ENCODE measurements at places on chromosomes 3 and 15. TPM values are rescaled to one million over a fixed set of nuclear protein-coding genes. Genes with fewer than 3 reads are reported as not detected.

- DNase-seq: no peak
Observed at GRCh38 chr15:90981681-90982080, 12.7 kb downstream of the PRC1 start.

DNA sequence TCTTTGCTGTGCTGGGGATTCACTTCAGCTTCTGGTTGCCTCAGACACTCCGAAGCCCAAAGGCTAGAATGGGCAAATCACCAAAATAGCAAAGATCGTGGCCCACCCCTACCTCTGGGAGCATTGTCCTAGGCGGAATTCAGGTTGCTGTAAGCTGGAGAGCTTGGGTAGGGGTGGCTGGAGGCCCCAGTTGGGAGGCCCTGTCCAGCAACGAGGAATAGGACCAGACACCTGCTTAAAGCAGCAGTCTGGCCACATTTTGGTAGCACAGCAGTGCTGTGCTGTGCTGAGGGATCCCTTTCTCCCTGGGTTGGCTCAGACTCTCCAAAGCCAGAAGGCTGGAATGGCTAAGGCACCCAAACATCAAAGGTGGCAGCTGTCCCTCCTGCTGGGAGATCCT is 99.3 kb downstream of the CLDN1 start:
- no peak for DNase-seq

DNA sequence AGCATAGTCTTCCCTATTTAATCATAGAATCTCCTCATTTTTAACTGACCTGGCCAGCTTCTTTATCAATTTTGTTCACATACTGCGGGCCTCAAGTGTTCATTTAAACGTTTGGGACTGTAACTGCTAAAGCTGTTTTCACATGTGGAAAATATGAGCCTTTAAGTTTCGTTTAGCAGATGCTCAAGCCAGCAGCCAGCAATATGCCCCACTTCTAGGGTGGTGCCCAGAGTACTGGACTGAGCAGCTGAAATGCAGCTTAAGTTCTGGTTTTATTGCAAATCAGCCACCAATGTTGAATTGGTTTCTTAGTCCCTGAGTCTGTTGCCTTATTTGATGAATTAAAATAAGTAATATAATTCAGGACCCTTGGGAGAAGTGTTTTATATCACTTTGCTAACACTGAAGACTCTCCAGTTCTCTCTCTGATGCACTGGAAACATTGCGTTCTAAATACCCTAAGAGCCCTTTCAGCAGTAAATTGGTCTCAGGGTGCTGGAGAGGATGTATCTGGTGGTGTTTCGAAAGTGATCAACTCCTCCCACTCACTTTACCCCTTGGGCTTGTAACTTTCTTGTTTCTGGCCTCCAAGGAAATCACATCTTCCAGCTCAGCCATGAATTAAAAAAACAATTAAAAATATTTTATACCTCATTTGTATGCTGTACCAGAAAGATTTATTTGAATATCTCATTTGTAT is 61.7 kb downstream of the B3GALNT1 start:
- no peak for DNase-seq

DNA sequence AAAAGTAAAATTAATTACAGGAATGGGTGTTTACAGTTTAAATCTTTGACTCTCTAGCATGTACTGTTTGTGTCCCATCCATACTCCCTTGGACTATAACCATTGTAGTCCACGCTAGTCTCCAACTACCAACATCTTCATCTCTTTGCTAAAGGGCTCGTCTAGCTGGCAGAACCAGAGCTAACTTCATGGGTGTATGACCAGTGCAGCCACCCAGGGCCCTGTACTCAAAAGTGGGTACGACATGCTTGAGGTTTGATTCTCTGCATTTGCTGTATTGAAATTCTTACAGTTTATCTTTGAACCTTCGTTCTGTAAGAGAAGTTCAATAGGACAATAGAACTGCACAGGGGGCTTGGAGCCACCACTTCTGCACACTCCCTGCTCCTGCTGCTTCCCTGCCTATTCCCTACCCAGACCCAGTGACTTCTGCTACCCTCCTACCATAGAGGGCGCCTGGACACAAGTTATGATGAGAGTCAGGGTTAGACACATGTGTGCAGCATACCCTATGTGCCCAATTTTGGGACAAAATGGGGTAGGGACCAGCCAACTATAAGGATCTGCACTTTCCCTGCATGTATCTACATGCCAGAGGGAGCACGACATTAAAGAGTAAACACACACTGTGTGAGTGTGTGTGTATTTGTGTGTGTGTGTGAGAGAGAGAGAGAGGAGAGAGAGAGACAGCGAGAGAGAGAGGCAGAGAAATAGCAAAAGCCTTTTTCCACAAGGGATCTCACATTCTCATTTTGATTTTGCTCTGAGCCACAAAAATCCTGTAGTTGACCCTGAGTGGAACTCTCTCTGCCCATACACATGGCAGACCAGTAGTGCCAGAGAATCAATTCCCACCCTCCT is 59.0 kb upstream of the NECTIN3 start:
- no peak for DNase-seq

DNA sequence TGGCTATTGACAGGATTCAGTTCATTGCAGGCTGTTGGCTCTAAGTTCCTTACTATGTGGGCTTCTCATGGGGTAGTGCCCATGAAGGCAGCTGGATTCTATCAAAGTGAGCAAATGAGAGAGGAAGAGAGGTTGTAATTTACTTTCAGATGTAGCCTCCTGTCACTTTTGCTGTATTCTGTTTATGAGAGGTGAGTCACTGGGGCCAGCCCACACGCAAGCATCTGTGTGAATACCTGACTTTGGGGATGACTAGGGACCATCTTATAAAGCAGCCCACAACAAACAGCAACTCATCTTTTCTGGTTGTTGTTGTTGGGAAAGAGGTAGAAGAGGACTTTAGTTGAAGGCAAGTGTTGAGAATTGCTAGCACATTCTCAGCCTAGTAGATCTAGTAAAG is 506.3 kb upstream of the GRM7 start:
- no peak for DNase-seq

- DNase-seq: no peak
Observed at GRCh38 chr15:31831596-31831995, 198.7 kb upstream of the CHRNA7 start.

DNA sequence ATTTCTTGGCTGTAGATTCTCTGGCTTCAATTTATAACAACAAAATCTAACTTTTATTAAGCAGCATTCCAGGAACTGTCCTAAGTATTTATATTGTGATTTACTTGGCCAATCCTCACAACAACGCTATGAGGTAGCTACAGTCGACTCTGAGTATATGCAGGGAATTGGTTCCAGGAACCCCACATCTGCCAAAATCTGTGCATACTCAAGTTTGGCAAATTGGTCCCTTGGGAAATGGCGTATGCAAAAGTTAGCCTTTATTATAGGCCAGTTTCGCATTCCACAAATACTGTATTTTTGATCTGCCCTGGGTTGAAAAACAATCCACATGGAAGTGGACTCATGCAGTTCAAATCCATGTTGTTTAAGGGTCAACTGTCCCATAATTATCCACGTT is 53.9 kb downstream of the RAP2B start:
- no peak for DNase-seq

DNA sequence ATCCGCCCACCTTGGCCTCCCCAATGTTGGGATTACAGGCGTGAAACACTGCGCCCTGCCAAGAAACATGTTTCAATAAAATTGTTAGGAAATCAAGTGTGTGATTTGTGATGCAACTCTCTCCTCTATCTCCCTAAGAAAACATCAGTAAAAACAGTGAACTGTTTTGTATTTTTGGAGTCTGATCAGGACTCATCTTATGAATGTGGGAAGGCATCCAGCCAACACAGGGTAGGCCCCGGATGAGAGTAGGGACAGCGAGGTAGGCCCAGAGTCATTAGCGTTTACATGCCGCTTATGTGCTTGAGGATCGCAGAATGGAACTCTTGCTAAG is 884 bp upstream of the GLYCTK start:
- DNase-seq: no peak

- no peak for DNase-seq
Observed at GRCh38 chr3:108489776-108490175, 20.6 kb downstream of the MYH15 start.

DNA sequence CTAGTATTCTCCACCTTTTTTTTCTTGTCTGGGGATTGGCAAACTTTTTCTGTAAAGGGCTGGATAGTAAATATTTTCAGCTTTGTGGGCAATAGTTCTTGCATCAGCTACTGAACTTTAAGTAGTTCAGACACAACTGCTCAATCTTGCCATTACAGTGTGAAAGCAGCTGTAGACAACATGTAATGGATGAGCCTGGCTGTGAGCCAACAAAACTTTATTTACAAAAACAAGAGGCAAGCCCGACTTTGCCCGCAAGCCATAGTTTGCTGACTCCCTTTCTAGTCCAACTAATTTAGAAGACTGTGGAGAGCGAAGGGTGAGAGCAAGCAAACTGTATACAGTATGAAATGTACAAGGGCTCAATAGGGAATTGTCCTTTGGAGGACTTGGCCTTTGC is 6.2 kb downstream of the FRMD4B start:
- no peak for DNase-seq

DNA sequence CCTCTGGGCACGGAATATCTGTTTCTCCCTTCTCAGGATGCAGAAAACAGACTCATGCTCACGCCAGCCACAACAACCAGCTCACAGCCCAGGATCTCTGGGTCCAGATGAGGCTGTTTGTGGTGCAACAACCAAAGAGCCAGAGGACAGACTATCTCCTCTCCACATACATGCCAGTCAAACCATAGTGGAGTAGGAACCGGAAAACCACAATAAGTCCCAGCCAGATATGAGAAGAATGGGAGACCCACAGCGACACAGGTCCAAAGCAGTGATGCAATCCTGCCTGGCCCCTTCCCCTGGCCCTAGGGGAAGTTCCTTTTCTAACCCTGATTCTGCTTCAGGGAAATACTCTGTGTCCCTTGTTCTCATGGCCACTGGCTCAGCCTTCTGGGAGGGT is 27.6 kb downstream of the MEX3B start:
- no peak for DNase-seq

GRCh38 chr15:38842226-38842625 is 277.6 kb upstream of the RASGRP1 start:
- DNase-seq: no peak

- DNase-seq: no peak
Observed at GRCh38 chr3:86147119-86147518, 843.8 kb downstream of the VGLL3 start.

GRCh38 chr3:54877730-54878129 is 50.1 kb downstream of the LRTM1 start:
- no peak for DNase-seq

DNA sequence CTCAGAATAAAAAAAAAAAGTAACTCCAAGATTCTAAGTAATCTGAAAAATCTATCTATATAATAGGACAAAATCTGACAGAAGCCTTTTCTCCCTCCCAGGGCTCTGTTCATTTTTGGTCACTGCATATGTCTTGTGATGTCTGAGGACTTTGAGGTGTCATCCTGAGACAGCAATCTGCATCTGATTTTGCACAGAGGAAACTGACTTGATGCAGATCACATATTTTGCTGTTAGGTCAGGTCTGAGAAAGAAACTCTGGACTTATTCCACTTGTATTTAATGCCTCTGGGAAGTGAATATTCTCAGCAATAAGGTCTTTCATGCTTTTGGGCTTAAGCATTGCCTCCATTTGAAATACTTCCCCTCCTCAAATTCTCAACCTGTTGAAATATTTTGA is 295.2 kb upstream of the THBS1 start:
- no peak for DNase-seq

DNA sequence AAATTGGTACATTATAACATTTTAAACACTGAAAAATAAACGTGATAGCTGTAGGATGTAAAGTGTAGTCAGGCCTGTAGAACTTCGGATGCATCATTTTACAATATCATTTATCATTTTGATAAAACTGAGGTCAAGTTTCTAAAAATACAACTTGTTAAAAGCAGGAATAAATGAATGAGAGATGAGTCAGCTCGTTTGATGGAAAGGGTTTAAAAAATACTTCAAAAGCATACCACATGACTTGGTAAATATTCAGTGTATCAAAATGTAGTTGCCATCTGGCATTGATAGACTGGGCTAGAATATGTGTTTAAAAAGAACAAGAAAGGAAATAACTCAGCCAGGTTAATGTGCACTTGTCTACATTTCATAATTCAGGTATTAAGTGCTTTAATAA is 357.0 kb downstream of the TIGIT start:
- no peak for DNase-seq

GRCh38 chr3:52299879-52300611 is 12.4 kb downstream of the GLYCTK start:
- DNase-seq: no peak

DNA sequence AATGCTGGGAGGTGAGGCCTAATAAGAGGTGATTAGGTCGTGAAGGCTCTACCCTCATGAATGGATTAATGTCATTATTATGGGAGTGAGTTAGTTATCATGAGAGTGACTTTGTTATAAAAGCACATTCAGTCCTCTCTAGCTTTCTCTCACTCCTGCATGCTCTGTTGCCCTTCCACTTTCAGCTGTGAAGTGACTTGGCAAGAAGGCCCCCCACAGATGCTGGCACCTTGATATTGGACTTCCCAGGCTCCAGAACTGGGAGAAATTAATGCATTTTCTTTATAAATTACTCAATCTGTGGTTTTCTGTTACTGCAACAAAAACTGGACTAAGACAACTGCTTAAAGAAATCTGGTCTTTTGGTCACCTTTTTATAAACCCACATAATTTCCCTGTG is 144.3 kb downstream of the FBN1 start:
- DNase-seq: no peak

DNA sequence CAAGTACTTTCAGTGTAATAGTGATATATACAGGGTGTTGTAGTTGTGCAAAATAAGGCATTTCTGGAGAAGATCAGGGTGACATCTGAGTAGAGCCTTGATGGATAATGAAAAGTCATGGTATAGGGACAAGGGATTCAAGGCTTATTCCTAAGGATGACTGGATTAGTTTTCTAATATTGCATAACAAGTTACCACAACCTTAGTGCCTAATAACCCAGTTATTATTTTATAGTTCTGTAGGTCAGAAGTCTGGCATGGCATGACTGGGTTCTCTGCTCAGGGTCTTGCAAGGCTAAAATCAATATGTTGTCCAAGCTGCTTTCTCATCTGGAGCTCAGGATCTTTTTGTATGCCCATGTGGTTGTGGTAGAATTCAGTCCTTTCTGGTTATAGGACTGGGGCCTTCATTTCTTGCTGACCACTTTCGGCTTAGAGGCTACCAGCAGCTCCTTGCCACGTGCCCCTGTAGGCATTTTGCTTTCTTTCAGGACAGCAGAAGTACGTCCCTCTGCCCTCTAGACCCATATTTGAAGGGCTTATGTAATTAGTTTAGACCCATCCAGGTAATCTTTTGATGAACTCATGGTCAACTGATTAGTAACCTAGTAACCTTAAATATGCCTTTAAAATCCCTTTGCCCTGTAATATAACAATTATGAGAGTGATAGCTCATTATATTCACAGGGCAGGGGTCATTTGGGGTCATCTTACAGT is 73.2 kb upstream of the LRRFIP2 start:
- DNase-seq: no peak

GRCh38 chr15:89322822-89323221 is 11.8 kb downstream of the POLG start:
- DNase-seq: no peak

The GOLGA6D gene
- total RNA-seq: 0.13 TPM

The GNAT1 gene
- total RNA-seq: 0.91 TPM

The NRG4 gene
- total RNA-seq: 3.0 TPM

The ZNF620 gene
- total RNA-seq: 26.2 TPM

The GOLGA6L10 gene
- 9.5 TPM for total RNA-seq
